Muscle of back (tissue), 13 donors: ENCODE measurements at places on chromosomes 1 and 21. TPM values are rescaled to one million over a fixed set of nuclear protein-coding genes. Genes with fewer than 3 reads are reported as not detected.

Gene TMPRSS15
- 0.71 TPM for polyA plus RNA-seq

Gene DOP1B
- polyA plus RNA-seq, result 6.8 TPM

Gene PRAMEF18
- not detected for polyA plus RNA-seq

Gene HPDL
- polyA plus RNA-seq, result 1.6 TPM

Gene UTS2
- polyA plus RNA-seq, result not detected

Gene ATP1A4
- 1.2 TPM for polyA plus RNA-seq

Gene C1QC
- polyA plus RNA-seq, result 17.2 TPM

Gene IFNAR1
- 24.9 TPM for polyA plus RNA-seq

Gene PKNOX1
- polyA plus RNA-seq, result 17.0 TPM

Gene ANGPTL7
- 1.2 TPM for polyA plus RNA-seq

Gene MAP3K21
- polyA plus RNA-seq, result 0.52 TPM

Gene PBX1
- 56.9 TPM for polyA plus RNA-seq

Gene ATXN7L2
- 16.0 TPM for polyA plus RNA-seq

Gene BRWD1
- polyA plus RNA-seq, result 31.4 TPM

Gene GNL2
- polyA plus RNA-seq, result 46.1 TPM

Gene ARHGAP29
- 47.3 TPM for polyA plus RNA-seq

Gene NFYC
- 61.0 TPM for polyA plus RNA-seq

Gene CIART
- 2.7 TPM for polyA plus RNA-seq

Gene FAM167B
- polyA plus RNA-seq, result 3.6 TPM

Gene ALG14
- 6.1 TPM for polyA plus RNA-seq

Gene NAV1
- 19.6 TPM for polyA plus RNA-seq

Gene DTL
- polyA plus RNA-seq, result 8.5 TPM

Gene GSTM3
- 51.2 TPM for polyA plus RNA-seq

Gene KRTAP21-2
- not detected for polyA plus RNA-seq

Gene C1orf116
- polyA plus RNA-seq, result 0.06 TPM

Gene A3GALT2
- polyA plus RNA-seq, result 0.12 TPM

Gene TMEM200B
- 9.6 TPM for polyA plus RNA-seq

Gene SNX7
- polyA plus RNA-seq, result 27.0 TPM

Gene COL18A1
- polyA plus RNA-seq, result 82.7 TPM

Gene VHLL
- polyA plus RNA-seq, result not detected

Gene SPAG17
- 2.1 TPM for polyA plus RNA-seq
